Activated T-helper 1 cell treated with anti-CD3 and anti-CD28 coated beads, Interleukin-2, amount 50 U/mL, for 16 hours (primary cell): ENCODE measurements at places on chromosomes 3 and 15.

GRCh38 chr3:112327371-112327951, 5.5 kb upstream of the CD200 start:
- DNase-seq = no peak

DNA sequence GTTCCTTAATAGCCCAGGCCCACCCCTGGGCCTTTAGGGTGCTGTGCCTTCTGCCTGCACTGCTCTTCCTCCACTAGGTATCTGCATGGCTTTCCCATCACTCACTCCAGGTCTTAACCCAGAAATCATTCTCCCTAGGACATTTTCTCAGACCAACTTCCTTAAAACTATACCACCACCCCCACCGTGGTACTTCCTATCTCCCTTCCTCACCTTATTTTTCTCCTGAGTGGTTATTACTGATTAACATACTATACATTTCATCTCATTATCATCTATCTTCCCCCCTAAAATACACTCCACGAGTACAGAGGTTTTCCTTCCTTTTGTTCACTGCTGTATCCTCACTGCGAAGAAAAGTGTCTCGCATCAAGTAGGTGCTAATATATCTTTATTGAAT, 115.2 kb downstream of the ANO10 start:
- DNase-seq = no peak

GRCh38 chr15:94026458-94027304, 204.7 kb upstream of the MCTP2 start:
- DNase-seq = no peak

GRCh38 chr15:57134071-57134605, 215.7 kb downstream of the TCF12 start:
- no peak for DNase-seq

DNA sequence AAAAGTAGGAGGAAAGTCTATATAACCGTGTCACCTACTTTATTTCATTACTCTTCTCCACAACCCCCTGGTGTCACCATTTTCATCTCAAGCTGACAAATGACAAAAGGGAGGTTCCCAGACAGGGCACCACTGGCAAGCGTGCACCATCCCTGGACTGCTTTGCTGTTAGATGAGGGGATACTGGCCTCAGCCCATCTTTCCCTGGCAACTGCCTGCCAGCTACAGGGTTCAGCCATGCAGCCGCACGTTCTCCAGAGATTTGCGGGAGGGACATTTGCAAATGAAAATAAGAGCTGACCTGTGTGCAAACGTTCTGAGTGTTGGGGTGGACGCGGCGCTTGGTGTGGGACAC, 660 bp downstream of the UROC1 start:
- no peak for DNase-seq

GRCh38 chr3:76552653-76553052, 487.2 kb upstream of the ROBO2 start:
- no peak for DNase-seq

DNA sequence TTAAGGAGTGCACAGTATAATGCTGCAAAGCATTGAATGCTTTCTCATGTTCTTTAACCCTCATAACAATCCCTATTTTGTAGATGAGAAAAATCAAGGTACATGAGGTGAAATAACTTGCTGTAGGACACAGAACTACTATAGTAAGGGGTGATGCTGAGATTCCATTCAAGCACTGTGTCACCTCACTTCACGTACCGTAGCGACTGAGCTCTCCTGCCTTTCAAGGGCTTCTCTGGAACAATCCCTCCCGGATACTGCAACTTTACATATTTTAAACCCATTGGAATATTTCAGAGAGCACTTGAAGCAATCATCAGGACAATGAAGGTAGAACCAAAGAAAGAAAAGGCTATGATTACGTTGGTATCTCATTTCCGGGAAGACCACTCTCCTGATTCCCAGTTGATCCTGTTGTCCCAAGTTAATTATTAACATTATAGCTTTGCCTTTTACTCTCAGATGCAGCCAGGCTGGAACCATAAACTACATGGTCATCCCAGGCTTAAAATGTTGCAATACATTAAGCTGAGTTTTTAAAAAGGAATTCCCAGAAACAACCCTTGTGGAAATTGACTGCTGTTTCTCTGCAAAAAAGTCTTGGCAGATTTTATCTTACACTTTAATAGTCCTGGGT, 252.2 kb upstream of the IGF1R start:
- DNase-seq = no peak

- no peak for DNase-seq
Observed at GRCh38 chr3:52671676-52672075, 14.0 kb downstream of the PBRM1 start.

DNA sequence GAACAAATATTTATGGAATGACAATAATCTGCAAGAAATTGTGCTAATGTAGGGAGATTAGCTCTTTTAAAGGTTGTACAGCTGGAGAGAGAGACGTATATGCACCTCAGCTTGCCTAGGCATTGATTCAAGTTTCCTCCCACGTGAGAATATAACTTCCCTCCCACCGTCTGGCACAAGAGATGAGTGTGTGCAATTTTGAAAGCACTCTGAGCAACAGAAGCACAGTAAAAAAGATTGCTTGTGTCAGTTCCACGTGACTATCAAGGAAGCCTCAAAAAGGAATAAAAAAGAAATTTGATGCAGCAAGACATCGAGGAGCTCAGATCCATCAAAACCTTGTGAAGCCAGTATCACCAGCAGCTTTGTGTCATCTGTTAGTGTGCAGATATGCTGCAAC, 435.3 kb downstream of the TUSC7 start:
- DNase-seq = no peak

- no peak for DNase-seq
Observed at GRCh38 chr15:83365370-83365938, 81.0 kb upstream of the BNC1 start.

DNA sequence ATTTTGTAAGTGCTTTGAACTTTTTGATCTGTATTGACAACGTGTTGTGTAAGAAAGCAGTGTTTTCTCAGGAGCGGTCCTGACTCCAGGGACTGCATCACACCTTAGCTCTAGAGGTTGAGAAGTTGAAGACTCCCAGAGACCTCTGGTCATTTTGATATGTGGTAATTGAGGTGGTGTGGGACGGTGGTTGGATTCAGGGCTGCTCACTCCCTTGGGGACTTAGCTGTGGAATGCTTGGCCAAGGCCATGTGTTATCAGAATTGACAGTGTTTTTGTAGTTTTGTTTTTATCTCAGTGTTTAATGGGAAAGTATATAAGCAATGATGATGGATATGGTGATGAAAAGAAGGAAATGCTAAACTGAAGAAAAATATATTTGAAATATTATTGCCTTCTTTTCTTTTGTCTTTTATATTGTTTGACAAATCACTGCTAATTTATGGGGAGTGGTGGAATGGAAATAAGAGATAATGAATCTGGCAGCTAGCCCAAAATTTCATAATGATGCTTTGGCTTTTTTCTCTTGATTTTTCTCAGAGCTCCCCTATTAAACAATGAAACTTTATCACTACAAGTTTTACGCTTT, 16.0 kb downstream of the CMSS1 start:
- no peak for DNase-seq

DNA sequence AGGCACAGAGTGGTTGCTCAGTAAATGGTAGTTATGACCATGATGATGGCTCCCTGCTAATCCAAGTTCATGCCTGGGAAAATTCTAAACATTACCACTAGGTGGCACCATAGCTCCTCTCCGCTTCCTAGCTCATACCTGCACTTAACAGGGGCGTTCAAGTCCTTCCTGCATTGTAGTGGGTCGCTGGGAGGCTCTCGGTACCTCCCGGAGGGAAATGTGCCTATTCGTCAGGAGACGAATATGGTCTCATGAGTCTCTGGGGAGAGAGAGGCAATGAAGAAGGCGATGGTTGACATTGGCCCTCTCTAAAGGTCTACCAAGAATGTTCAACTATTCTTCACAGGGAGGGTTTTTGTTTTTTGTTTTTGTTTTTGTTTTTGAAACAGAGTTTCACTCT, 10.9 kb downstream of the MESP1 start:
- DNase-seq = no peak

DNA sequence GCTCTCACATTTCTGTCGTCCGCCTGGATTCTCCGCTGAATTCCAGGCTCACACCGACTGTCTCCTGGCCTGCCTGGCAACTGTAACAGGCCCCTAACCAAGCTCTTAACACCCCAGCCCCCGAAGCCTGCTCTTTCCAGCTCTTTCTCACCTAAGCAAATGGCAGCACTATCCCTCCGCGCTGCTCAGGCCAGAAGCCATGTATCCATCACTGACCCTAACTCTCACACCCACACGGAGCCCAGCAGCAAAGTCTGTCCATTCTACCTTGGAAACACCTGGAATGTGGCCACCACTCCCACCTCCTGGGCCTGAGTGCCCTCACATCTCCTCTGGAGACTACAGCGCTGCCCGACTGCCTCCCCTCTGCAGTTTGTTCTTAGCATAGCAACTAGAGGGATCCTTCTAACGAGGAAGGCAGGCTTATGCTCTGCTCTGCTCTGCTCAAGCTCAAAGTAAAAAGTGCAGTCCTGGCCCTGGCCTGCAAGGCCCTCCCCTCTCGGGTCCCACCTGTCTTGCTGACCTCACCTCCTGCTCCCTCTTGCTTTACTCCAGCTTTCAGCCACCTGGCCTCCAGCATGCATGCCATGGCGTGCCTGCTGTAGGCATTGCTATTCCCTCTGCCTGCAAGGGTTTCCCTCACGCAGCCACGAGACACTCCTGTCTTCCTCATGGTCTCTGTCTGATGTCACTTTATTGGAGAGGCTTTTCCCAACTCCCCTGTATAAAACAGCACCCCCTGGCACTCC, 27.2 kb downstream of the FEM1B start:
- DNase-seq = no peak

GRCh38 chr3:172126741-172127140, 87.4 kb downstream of the FNDC3B start:
- DNase-seq = no peak

DNA sequence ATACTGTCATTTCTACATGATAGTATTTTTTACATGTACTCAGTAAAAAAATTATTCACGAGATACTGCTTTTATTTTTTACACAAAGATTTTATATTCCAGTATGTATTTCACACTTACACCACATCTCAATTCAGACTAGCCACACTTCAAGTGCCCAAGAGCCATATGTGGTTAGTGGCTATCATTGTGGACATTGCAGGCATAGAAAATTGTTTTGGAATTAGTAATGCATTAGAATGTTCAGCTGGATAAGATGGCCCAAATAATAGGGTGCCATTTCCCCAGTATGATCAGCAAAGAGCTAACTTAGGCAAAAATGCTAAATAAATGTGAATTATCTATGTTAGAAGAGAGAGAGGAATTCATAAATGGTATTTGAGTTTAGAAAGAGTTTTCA, 203.8 kb upstream of the MCTP2 start:
- no peak for DNase-seq

GRCh38 chr3:10150987-10151386, 9.4 kb downstream of the VHL start:
- no peak for DNase-seq

- no peak for DNase-seq
Observed at GRCh38 chr15:71611553-71612396, 198.6 kb upstream of the NR2E3 start.

GRCh38 chr15:65020419-65020818, 9.0 kb downstream of the MTFMT start:
- no peak for DNase-seq

GRCh38 chr3:77326586-77326985, 286.7 kb downstream of the ROBO2 start:
- DNase-seq = no peak

GRCh38 chr15:60479361-60480110, 594 bp upstream of the ICE2 start:
- no peak for DNase-seq

DNA sequence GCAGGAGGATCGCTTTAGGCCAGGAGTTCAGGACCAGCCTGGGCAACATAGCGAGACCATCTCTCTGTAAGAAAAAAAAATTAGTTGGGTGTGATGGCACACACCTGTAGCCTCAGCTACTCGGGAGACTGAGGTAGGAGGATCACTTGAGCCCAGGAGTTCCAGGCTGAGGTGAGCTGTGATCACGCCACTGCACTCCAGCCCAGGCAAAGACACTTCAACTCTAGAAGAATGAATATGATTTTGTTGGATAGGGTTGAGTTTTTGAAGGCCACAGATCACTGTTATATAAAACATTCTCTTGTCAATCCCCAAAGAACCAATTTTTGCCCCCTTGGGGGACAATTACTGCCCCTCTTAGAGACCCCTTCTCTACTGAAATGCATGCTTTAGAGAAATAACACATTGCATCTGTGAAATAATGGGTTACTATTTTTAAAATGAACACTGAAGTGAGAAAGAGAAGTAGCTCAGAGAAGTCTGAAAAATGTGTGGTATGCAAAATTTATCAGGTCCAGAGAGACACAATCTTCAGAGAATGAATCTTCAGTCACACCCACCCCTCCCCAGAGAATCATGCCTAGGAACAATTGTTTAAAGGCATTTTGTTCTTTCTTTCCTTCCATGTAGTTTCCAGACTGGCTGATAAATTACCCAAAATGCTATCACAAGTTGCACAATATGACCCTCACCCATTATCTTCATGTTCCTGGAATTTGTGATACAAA, 42.7 kb downstream of the METTL6 start:
- DNase-seq = no peak

DNA sequence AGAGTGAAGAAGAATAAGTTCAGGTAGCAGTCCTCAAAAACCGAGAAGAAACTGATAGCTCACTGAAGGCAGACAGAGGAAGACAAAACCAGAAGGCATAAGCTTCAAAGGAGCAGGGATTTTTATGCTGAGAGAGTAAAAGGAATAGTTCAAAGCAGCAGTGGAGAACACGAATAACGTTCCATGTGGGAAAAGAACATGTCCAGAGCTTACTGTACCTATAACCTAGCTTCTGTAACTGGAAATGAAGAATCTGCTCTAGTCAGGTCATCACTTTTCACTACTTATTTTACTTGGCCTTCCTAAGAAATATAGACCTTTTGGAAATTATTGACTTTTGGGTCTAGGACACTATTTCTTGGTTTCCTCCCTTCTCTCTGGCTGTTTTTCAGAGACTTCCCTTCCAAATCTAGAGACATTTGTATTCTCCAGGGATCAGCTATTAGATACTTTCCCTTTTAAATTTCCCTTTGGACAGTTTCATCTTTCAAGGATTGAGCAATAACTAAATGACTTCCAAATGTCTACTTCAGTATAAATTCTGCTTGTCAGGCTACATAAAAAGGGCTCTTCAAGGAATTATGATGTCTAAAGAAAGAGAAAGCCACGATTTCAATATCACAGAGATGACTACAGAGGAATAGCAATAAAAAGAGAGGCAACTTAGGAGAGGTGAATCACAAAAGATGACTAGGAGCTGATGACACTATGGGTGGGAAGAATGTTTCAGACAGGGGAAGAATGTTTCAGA, 46.7 kb downstream of the UBE3A start:
- DNase-seq = no peak

- no peak for DNase-seq
Observed at GRCh38 chr15:84112025-84112424, 123.5 kb upstream of the GOLGA6L4 start.
